Right forelimb (tissue), 1 donor: ENCODE measurements at places on chromosomes 4 and X.
A peak's percentile ranks its signal among the peaks of the same experiment; 100 is the strongest.

DNA sequence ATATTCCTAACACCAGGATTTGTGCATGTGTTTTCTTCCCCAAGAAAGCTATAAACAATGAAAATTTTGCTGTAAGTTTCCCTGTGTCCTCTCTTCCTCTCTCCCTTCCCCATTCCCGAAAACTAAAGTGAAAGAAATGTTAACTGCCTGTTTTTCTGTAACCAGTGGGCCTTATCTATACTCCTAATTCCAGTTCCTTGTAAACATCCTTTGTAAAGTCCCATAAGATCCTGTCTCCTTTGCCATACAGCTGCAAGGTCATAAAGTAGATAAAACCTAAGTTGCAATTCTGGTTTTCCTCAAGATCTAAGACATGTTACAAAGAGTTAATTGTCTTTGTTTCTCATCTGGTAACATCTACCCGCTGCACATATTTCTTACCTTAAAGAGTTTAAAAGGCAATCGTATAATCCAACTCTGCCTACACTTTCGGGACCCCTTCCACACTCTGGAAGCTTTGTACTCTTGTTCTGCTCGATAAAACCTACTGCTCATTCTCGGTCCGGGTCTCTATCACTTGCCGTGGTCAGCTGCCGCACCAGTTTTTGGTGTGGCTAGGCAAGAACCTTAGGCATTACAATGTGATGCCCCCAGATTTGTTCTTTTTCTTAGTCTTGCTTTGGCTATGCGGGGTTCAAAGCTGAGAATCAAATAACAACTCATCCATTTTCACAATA, 20.5 kb downstream of the UGT2B7 start:
- DNase-seq = no peak

- DNase-seq = no peak
Measured at GRCh38 chrX:44072631-44073030, 99.4 kb upstream of the NDP start.

DNA sequence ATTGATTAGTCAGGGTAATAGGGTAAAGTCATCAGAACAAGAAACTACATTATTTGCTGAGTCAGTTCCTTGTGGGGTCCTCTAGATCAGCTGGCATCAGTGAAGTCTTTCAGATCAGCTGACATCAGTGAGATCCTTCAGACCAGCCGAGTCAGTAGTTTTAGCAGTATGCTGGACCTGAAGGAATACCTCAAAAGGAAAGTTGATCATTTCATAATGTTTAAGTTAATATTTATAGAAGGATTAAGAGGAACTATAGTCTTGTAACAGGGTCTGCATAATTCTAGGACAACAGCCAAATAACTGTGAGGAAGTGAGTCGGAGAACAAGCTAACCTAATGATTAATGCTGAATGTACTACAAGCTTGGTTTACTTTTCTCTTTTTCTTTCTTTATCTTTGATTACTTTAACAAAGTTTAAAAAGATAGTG, 958 bp upstream of the UGT2B7 start:
- no peak for DNase-seq

DNA sequence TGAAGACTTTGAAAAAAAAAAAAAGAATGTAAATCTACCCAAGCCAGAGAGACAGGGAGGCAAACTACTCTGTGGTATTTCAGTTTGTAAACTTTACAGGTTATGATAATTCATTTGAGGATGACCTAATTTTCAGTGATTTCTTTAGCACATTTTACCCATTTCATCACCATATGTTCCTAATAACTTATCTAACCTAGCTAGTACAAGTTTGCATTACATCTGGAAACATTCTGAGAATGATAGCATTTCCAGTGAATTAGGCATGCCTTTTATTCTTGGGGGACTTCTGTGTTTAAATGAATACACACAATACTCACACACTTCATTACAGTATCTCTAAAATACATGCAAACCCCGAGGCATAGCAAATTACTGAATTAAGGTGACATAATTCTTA, 1055.5 kb downstream of the PCDH18 start:
- DNase-seq = no peak

DNA sequence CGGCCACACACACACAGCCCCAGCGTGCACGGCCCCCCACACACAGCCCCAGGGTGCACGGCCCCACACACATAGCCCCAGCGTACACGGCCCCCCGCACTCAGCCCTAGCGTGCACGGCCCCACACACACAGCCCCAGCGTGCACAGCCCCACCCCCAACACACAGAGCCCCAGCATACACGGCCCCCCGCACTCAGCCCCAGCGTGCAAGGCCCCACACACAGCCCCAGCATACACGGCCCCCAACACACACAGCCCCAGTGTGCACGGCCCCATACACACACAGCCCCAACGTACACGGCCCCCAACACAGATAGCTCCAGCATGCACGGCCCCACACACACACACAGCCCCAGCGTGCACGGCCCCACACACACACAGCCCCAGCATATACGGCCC, 17.6 kb downstream of the GAK start:
- peak; percentile 17 for DNase-seq

DNA sequence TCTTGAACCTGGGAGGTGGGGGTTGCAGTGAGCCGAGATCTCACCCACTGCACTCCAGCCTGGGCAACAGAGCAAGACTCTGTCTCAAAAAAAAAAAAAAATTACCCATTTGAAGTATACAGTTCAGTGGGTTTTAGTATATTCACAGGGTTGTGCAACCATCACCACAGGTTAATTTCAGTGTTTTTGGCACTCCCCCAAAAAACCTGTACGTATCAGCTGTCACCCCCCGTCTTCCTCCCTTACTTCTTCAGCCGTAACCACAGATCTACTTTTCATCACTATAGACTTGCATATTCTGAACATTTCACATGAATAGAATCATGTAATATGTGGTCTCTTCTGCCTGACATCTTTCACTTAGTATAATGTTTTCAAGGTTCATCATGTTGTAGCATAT, 11.7 kb upstream of the PTTG2 start:
- DNase-seq = no peak

DNA sequence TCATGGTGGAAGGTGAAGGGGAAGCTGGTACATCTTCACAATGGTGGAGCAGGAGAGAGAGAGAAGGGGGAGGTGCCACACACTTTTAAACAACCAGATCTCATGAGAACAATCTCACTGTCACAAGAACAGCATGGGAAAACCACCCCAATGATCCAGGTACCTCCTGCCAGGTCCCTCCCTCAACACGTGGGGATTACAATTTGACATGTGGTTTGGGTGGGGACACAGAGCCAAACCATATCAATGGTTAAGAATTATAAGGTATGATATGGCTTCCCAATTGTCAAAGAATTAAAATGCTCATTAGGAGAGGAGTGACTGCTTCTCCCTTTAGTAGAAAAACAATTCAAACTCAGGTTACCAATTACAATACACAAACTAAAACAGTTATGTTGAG, 143.3 kb downstream of the PDLIM5 start:
- no peak for DNase-seq

GRCh38 chr4:89661173-89661899, 175.6 kb downstream of the SNCA start:
- DNase-seq = no peak

DNA sequence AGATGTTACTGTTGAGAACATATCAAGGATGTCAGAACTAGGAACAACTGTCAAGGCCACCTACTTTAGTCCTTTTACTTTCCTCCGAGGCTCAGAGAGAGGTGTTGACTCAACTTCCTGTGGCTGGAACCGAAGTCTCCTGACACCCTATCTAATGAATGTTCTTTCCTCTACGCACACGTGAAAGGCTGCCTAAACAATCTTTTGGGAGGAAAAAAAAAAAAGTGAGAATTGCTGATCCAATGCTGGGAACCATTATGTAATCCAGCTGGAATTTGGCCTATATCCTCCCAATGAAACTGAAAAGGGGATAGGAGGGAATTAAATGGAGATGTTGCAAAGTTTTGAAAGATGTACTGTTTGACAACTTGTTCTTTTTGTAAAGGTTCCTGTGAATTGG, 8.3 kb upstream of the MAP7D3 start:
- DNase-seq = no peak

GRCh38 chr4:98539299-98539698, 119.1 kb downstream of the TSPAN5 start:
- DNase-seq = no peak

GRCh38 chr4:168199260-168199957, 107.1 kb downstream of the ANXA10 start:
- DNase-seq = no peak

GRCh38 chr4:79175716-79176115, 150.1 kb downstream of the NAA11 start:
- no peak for DNase-seq

DNA sequence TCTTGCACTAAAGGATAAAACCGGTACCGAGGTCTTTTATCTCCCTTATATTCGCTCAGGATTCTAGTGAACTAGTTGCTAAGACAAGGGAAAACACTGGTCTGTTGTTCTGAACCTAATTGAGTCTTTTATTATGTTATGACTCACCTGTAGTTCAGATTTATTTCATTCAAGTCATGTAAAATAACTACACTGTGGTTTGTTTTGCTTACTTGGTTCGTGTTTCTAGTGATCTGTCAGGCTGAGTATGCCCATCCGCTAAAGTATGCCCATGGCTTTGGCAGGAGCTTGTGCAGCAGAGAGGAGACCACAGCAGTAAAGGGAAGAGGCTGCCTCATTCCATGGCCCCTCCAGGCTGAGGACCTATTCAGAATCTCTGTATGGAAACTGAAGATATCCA, 126.1 kb downstream of the AFF1 start:
- DNase-seq = no peak

DNA sequence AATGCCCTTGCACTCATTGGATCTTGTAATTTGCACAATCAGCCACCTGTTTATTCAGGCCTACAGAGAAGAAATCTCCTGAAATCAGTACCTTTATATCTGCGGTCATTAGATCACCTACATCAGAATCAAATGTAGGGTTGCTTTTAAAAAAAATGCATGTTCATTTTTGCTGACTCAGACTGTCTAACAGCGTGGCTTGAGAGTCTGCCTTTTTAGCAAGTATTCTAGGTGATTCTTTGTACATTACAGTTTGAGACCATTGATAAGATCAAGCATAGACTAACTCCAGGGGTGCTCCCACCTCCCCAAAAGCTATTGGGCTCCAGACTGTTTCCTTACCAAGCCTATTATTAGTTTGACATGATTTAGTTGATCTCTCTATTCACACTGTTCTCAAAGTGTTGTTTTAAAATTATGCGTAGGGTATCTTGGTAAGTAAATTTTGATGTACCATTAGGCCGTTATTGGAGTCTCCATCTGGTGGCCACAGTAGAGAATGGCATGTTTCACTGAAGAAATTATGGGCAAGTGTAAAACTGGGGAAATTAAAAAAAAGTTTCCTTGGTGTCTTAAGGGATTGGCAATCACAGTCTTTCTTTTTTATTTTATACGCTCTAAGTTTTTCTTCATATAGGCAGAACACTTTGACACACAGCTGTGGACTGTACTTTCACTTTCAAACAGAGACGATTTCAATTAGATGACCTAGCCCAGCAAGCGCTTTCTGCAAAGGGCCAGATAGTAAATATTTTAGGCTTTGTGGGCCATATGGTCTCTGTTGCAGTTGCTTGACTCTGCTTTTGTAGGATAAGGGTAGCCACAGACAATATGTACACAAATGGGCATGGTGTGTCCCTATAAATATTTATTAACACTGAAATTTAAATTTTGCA, 33.7 kb upstream of the MSL3 start:
- no peak for DNase-seq

DNA sequence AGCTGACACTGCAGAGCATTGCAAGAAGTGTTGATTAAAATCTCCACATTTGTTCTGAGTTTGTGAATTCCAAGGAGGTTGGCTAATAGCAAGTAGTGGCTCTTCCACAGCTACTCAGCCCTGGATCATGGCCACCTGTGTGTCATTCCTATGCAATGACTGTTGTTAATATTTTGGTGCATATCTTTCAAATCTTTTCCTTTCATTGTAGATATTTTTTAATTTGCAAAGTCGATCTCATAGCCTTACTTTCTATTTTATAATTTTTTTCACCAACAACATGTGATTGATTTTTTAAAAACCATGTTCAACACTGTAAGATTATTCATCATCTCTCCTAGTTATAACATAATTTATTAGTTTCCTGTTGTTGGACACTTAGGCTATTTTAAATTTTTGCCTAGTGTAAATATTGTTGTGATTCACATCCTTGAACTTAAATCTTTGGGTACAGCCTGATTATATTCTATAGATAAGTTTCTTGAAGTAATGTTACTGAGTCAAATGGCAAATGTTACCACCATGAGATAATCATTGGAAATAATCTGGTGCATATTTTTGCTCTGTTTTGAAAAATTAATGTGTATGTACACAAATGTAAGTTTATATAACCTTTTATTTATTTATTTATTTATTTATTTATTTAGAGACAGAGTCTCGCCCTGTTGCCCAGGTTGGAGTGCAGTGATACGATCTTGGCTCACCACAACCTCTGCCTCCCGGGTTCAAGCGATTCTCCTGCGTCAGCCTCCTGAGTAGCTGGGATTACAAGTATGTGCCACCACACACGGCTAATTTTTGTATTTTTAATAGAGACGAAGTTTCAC, 17.1 kb upstream of the ARHGAP10 start:
- DNase-seq = no peak

GRCh38 chr4:101222156-101222845, 125.0 kb downstream of the PPP3CA start:
- DNase-seq = no peak

- no peak for DNase-seq
Measured at GRCh38 chr4:8359193-8359592, 81.3 kb downstream of the ACOX3 start.

- no peak for DNase-seq
Measured at GRCh38 chr4:72827968-72828367, 241.5 kb downstream of the COX18 start.

GRCh38 chr4:168928346-168928745, 81.7 kb downstream of the CBR4 start:
- DNase-seq = no peak

DNA sequence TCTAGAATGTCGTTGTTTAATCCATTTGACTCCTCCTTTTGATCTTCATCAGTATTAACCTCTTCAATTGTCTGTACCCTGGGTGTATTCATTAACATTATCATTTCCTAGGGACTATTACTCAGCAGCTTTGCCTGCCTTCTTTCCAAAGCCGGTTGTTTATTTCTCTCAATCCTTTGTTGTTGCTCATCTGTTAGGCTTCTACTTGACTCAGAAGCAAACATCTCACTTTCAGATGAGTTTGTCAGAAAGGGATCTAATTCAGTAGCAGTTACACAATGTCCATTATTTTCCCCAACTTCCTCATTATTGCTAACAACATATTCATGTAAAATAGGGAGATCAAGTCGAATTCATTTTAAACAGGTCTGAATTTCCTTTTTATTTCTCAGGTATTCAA, 22.1 kb upstream of the HSD17B10 start:
- DNase-seq = no peak

- DNase-seq = no peak
Measured at GRCh38 chr4:14888790-14889572, 113.3 kb upstream of the CPEB2 start.

- no peak for DNase-seq
Measured at GRCh38 chrX:134607523-134607922, 50.7 kb downstream of the PLAC1 start.

- DNase-seq = no peak
Measured at GRCh38 chr4:145709843-145710242, 29.9 kb downstream of the C4orf51 start.

GRCh38 chr4:41963105-41963504, 18.5 kb upstream of the DCAF4L1 start:
- no peak for DNase-seq

GRCh38 chr4:107376293-107376692, 340.2 kb upstream of the DKK2 start:
- DNase-seq = no peak

- no peak for DNase-seq
Measured at GRCh38 chr4:16117164-16117563, 33.3 kb upstream of the PROM1 start.

GRCh38 chrX:41507919-41508318, 60.8 kb downstream of the NYX start:
- DNase-seq = no peak

- no peak for DNase-seq
Measured at GRCh38 chr4:126895988-126896570, 736.7 kb upstream of the INTU start.
